ENCODE measurements at places on chromosomes 13 and 19.
A peak's percentile ranks its signal among the peaks of the same experiment; 100 is the strongest.

- DNase-seq = peak; percentile 20
Measured at GRCh38 chr19:45591004-45591637, 6.5 kb upstream of the OPA3 start.

DNA sequence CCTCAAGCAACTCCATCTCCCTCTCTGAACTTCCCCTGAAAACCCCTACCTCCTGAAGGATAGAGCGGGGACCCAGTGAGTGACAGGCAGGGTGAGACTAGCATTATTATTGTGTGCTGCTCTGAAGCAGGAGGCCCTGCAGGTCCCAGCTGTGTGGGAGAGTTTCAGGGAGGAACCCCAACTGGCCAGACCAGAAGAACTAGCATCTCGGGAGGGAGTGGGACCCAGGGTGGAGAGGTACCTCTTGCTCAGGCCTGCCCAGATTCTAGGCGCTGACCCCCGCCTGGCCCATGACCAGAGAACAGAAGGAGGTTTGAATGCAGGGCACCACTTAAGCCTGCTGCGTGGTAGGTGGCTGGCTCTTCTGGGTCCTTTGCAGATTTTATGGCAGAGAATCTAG is 5.7 kb upstream of the LYPD3 start:
- no peak for DNase-seq

GRCh38 chr13:98350746-98351330 is 173.8 kb upstream of the RNF113B start:
- no peak for DNase-seq

DNA sequence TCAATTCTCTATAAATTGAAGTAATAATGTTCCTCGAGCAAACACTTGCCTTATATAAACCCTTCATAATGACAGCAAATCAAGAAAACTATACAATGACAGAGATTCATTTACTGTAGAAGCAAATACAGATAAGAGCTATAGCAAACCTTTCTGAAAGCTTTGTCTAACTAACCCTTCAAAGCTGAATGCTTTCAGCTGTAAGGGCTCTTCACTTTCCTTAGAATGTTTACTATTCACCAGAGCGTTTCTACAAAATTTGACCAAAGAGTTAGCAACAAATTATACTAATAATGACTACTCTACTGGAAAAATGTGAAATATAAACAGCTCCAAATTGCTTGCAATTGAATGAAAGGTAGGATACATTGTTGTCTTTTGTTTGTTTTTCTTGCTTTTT is 218.1 kb downstream of the SLITRK5 start:
- no peak for DNase-seq

DNA sequence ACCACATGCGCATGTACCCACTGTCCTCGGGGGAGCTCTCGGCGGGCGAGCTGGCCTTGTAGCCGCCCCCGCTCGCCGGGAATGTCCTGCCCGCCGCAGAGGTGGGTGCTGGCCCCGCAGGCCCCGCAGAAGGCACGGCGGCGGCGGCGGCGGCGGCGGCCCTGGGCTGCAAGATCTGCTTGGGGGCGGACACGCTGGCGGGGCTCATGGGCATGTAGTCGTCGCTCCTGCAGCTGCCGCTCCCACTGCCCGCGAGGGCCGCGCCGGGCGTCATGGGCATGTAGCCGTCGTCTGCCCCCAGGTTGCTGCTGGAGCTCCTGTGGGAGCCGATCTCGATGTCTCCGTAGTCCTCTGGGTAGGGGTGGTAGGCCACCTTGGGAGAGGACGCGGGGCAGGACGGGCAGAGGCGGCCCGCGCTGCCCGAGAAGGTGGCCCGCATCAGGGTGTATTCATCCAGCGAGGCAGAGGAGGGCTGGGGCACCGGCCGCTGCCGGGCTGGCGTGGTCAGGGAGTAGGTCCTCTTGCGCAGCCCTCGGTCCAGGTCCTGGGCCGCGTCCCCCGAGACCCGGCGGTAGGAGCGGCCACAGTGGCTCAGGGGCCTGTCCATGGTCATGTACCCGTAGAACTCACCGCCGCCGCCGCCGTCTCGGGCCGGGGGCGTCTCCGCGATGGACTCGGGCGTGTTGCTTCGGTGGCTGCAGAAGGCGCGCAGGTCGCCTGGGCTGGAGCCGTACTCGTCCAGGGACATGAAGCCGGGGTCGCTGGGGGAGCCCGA is 2.4 kb downstream of the IRS2 start:
- no peak for DNase-seq

DNA sequence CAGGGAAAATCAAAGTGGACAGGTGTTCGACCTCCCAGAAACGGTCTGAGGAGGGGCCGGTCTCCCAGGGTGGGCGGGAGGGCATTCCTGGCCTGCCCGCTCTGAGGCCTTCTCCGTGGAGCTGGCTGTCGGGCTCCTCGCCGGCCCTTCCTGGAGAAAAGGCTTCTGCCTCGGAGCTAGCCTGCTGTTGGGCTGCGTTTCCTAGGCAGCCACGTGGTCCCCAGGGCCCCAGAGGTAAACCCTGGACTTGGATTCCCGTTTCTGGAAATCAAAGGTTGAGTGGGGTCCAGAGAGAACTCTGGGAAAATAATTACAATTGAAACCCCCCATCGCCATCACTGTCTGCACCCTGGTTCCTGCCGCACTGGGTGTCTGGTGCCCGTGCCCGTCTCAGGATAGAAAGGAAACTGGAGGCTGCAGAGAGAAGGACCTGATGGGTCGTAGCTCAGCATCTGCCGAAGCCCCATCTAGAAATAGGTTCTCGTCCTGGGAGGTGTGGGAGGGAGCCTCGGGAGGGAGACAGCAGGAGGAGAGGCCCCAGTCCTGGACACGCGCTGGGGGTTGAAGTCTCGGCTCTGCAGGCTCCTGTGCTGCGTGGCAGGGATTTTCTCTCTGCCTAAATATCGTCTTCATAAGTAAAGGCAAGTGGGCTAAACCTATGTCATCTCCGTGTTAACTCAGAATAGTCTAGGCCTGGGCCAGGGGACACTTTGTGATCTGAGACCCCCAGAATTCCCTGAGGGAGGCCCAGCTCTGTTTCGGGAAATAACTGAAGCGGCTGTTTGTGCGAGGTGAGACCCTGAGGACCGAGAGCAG is 7.7 kb upstream of the PROZ start:
- DNase-seq = no peak

DNA sequence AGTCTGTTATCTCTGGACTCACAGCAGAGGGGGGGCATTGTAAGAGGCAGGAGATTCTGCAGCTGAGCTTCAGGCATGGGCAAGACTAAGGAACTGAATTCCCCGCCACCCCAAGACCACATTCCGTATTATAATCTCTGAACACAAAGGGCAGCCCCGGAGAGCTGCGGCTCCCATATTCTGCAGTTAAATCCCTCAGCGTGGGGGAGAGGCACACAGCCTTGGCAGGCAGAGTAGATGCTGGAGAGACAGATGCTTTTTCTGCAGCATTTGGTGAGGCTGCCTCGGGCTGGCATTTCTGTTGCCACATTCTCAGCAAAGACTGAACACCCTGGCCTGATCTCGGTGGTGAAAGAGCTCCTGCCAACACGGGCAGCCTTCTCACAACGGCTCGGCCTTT is 12.9 kb downstream of the CHAF1A start:
- no peak for DNase-seq

DNA sequence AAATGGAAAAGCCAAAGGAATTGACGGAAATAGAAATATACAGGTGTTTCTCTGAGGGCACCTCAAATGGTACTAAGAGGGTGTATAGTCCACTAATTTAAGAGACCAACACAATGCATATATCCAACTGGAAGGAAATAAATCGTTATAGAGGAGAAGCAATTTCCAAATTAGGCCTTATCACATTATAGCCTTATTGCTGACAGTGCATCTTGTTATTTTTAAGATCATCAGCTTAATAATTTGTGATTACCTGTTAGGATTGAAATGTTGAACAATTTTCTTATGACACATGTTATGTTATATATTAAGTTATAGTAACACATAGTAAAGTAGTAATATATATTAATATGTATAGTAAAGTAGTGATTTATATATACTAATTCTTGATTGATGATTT is 915.7 kb upstream of the PCDH9 start:
- DNase-seq = no peak

DNA sequence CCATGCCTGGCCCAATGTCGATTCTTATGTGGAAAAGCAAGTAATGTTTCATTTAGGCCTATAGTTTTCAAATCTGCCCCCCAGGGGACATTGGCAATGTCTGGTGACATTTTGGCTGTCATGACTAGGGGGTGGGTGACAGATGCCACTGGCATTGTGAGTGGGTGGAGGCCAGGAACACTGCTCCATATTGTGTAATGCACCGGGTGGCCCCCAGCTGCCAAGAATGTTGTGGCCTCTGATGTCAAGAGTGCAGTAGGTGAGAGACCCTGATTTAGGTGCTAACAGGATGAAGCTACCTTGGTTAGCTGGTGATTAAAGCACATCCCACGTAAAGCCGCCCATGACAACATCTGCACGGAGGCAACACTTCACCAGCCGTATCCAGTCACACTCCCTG is 10.8 kb downstream of the C19orf44 start:
- no peak for DNase-seq

GRCh38 chr19:47561440-47562057 is 11.4 kb downstream of the ZNF541 start:
- DNase-seq = no peak

- no peak for DNase-seq
Measured at GRCh38 chr19:15885167-15885566, 12.7 kb downstream of the CYP4F2 start.

DNA sequence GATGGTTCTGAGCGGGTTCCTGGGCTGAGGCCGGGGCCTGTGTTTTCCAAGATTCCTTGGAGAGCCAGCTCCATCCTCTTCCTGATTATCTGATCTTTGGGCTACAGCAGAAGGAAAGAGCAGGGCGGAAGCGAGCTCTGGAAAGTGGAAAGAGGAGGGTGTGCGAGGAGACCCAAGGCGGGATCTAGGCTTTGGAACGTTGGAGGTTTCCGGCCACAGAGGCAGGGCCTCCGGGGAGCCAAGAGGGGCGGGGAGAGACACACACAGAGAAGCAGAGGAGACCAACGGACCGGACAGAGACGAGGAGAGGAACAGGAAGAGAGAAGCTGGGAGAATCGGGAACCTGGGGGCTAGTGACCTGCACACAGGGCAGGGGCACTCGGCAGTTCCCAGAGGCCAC is at the start of gene CLEC11A:
Gene CLEC11A, plus strand, starts transcription at position 296 of the 400 bp plus-strand sequence. CDS start 162 bp downstream, outside the sequence.
- peak; percentile 60 for DNase-seq

DNA sequence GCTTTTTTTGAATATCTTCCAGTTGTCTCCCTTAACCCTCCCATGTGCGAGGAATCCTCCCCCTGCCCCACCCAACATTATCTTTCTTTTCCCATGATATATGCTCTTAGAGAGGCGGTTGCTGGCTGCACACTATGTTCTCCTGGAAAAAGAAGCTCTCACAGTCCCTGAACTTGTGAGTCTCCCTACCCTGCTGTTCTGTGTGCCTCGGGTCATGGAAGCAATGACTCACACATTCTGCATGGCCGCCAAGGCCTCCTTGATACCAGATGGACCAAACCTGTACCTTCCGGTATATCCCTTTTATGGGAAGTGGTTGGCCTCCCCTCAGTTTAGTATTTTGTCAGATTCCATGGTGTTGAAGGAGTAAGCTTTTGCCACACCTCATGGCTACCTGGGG is 705.4 kb downstream of the SLITRK6 start:
- no peak for DNase-seq

- no peak for DNase-seq
Measured at GRCh38 chr19:3981373-3981735, 3.9 kb downstream of the EEF2 start.

- DNase-seq = no peak
Measured at GRCh38 chr19:44640518-44640917, 3.2 kb upstream of the PVR start.

- no peak for DNase-seq
Measured at GRCh38 chr13:49351871-49352270, 92.0 kb downstream of the CAB39L start.

DNA sequence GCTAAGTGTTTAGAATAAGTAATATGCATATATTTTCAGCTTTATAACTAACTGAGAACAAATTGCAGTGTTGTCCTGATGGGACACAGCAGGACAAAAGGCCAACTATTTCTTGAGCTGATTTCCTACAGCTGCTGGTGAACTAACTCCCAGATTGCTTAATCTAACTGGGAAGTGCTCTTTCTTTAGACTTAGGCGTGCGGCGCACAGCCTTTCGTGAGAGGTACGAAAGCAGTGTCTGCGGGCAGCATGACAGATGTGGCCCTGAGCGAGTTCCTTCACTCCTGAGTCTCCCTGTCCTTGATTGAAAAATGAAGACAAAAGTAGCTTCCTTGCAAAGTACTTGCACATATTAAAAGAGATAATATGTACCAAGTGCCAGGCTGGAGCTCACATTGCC is 47.3 kb upstream of the NPAS1 start:
- DNase-seq = no peak

- no peak for DNase-seq
Measured at GRCh38 chr19:31534786-31535657, 185.8 kb upstream of the TSHZ3 start.

GRCh38 chr13:89812856-89813255 is 1534.6 kb upstream of the MIR17HG start:
- DNase-seq = no peak

DNA sequence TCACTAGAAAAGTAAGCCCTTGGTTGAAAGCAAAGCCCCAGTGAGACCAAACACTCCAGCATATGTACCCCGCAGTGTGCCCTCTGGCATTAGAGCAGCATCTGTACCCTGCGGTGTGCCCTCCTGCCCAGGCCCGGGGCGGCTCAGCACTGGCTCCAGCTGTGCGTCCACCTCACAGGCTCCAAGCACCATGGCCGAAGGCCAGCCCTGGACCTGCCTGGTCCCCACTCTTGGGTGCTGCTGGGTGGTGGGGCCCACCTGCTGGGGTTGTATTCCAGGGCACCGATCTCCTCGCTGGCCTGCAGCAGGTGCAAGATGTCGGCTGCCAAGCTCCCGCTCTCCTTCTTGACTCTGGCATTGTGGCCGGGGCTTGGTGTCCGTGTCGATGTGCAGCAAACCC is 230.2 kb downstream of the TUBA3C start:
- DNase-seq = no peak
